ENCODE measurements at places on chromosomes 4 and X.

GRCh38 chr4:25756503-25756902 lies 100.9 kb downstream of the SLC34A2 start:
- DNase-seq = no peak

DNA sequence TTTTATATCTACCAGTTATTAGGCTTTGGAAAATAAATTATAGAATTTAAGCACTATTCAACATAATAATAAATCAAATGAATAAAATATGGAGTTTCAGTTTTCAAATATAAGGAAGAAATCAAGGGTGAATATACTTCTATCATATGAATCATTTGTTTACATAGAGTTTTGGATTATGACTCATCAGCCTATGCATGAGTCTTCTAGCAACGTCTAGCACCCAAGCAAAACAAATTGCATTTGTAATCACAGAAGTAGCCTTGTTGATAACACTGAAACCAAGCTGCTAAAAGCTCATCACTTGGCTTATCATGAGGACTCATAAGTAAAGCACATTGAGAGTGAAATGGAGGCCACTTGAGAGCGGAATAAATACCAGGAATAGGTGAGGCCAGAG lies 434.6 kb downstream of the PCDH11X start:
- DNase-seq = no peak

DNA sequence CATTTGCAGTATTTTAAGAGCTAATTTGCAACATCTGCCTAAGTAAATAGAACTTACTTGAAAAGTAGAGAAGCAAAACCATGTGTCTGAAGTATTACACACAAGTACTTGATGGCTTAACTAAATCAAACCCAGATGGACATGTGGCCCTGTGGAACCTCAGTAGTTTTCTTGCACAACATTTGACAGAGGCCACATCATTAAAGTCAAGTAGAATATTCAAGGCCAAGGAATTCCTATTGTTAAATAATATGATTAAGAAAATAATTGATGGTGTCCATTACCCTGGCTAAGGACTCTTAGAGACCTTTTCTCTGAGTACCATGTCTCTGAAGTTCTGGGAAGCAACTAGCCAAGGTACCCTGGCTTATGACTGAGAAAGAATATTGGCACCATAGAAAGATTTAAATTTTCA lies 135.4 kb upstream of the OTUD4 start:
- no peak for DNase-seq

DNA sequence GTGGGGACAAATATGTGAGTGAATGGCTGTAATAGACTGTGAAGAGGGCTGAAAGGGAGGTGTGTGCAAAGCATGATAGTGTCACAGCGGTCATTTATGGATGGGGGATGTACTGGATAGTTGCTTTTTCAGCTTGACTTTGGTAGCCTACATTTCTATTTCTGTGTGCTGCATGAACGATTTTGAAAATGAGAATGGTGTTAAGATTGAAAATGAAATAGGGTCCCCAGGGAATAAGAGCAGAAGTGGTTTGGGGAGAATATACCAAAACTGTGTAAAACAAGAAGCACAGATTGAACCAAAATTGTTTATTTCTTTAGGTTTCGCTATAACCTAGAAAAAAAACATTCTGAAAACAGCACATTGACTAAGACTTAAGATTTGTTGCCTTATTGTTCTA lies 58.8 kb upstream of the CLNK start:
- no peak for DNase-seq

GRCh38 chr4:132227151-132227856 lies 921.8 kb upstream of the PCDH10 start:
- peak; percentile 55 for DNase-seq

DNA sequence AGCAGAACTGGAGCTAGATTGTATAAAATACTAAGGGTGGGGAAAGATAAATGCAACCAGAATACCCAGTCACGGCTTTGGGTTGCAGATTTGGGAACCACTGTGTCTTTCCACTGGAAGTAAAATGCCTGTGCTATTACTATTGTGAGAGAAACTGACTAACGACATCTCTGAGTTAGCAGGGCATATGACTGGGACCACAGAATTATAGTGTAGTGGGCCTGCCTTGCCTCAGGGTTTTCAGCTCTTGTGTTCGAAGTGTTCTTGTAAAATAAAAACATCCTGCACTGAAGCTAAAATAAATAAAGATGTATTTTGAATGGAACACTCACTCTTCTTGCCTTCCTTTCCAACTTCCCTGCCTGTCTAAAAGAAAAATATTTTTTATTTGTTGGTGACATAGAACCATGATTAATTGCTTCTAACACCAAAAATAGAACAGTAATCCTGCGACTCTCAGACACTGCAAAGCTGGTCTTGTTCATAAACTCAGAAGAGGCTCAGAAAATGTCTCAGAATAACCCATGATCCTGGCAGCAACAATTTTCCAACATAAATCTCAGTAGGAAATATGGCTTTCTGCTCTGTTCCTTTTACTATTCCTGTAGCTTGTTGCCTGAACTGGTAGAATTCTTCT lies 104.2 kb downstream of the FAM47B start:
- DNase-seq = no peak

- DNase-seq = no peak
These were observed 12.0 kb upstream of the MFAP3L start for GRCh38 chr4:170038232-170038631.

DNA sequence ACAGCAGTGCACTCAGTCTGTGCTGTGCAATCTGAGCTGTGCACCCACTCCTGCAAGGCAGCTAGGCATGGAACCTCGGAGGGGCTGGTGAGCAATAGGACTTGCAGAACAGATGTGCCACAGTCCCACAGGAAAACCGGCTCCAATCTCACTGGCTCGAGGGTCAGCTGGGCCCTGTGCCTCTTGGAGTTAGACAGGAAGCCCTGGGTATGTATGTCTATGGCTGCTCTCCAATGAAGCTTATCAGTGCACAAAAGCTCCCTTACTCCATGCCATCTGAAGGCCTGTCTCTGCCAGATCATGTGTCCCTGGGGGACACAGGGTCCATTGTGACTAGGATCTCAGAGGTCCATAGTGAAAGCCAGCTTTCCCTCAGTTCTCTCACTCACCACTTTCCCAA lies 335.8 kb downstream of the SH3BGRL start:
- DNase-seq = no peak

DNA sequence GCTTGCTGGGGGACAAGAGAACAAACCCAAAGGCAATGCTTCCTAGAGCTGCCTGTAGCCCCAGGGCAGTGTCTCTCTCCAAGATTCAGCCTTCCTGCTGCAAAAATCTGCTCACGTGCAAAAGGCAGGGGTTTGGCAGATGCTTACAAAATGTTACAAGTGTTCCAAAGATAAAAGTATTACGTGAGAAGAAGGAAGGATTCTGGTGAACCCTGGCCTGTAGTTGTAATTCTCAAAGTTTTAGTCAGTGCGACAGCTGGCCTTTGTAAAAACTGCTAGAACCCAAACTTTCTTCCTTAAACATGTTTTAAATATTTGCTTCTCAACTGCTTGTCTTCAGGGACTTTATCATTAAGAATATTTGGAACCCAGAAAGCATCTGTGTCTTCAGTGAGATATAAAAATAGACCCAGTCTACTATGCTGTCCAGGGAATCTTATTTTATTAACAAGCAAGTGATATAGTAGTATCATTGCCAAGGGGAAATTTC lies 232.3 kb downstream of the FRMPD4 start:
- no peak for DNase-seq

- peak; percentile 87 for DNase-seq
These were observed 8.8 kb upstream of the DGAT2L6 start for GRCh38 chrX:70168238-70169188.

DNA sequence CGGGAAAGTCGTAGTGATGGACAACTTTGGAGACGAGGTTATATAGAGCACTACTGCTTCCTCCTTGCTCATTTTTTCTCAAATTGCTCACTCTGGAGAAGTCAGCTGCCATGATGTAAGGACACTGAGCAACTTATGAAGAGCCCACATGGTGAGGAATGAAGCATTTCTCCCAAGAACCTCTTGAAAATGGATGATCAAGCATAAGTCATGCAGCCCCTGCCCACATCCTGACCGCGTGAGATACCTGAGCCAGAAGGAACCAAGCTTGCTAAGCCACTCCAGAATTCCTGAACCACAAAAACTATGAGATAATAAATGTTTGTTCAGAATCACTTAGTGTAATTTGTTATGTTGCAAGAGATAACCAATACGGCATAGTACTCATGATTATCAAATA lies 42.8 kb downstream of the PDE5A start:
- no peak for DNase-seq

- no peak for DNase-seq
These were observed 75.4 kb downstream of the TMEM131L start for GRCh38 chr4:153541456-153542096.

GRCh38 chrX:40968180-40968579 lies 117.1 kb upstream of the USP9X start:
- DNase-seq = no peak

DNA sequence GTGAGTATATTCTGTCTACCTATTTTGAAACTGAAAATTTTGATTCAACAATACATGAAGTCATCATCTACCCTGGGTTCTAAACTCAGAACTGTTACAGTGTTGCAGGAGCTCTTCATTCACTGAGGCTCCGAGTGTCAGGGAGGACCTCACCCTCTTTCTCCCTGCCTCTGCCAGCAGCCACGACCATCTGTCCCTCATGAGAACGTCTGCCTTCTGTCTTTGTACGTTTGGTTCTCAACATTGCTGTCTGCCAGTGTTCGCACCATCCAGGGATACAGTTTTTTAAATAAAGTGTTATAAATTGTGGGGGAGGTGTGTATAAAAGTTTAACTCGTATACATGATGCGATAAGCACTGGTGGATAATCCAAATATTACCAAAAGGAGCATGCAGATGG lies 55.5 kb downstream of the TRAPPC11 start:
- no peak for DNase-seq

- DNase-seq = peak; percentile 79
These were observed at the start of gene KLHL5 for GRCh38 chr4:39062094-39062769. Gene KLHL5, plus strand, starts transcription at chr4:39062232. Its CDS starts 421 bp downstream, at chr4:39062653.

GRCh38 chrX:3468031-3468430 lies 121.6 kb upstream of the MXRA5 start:
- no peak for DNase-seq

- DNase-seq = no peak
These were observed 141.3 kb downstream of the FAT4 start for GRCh38 chr4:125456075-125456474.

GRCh38 chr4:112818594-112818965 lies 181.6 kb downstream of the LARP7 start:
- DNase-seq = peak; percentile 55

- DNase-seq = no peak
These were observed 102.5 kb downstream of the AMMECR1 start for GRCh38 chrX:110215411-110215810.

DNA sequence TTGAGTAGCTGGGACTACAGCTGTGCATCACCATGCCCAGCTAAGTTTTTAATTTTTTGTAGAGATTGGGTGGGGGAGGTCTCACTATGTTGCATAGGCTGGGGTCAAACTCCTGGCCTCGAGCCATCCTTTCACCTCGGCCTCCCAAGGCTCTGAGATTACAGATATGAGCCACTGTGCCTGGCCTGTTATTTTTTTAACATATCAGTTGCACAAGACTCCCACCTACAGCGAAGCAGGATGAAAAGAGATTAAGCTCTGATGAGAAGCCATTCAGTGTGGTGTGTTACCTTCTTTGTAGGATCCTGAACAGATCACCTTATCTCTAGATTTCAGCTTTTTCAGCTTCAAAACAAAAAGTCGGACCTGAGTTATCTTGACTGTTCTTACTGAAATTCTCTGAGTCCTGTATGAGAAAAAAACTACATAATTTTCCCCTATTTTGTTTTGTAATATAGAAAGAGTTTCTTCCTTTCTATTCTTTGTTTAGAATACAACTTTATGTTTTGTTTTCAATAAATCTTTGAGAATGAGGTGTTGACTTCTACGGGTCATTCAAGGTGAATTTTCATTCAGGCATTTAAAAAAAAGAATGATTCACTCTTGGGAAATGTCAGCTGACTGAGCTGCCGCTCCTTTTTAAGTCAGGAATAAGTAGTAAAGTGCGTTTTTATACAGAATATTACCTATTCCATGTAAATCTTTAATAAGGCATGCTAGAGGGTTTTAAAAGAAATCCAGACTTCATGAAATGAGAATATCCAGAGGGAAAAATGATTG lies 134.6 kb downstream of the ARSF start:
- DNase-seq = peak; percentile 54

DNA sequence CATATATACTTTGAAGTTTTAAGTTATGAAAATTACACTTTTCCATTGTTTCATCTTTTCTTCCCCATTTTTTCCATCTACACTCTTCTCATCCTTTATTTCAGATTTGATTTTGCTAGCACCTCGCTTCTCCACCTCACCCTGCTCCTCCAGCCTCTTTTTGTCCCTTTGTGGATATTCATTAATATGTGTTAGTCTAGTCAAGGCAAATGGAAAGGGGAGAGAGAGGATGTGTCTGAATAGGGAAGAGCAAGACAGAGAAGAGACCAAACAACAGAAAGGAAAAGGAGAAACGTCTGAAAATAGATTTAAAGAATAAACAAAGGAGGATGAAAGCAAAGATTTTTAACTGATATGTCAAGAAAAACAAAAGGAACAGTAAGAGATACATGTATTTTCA lies 24.1 kb downstream of the GPM6A start:
- DNase-seq = no peak

GRCh38 chr4:5127556-5127955 lies 76.3 kb downstream of the STK32B start:
- DNase-seq = no peak

DNA sequence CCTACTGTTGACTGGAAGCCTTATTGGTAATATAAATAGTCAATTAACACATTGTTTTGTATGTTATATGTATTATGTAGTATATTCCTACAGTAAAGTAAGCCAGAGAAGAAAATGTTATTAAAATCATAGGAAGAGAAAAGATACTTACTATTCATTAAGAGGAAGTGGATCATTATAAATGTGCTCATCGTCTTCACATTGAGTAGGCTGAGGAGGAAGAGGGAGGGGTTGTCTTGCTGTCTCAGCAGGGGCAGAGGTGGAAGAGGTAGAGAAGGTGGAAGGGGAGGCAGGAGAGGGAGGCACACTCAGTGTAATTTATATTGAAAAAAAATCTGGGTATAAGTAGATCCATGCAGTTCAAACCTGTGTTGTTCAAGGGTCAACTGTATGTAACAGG lies 10.6 kb downstream of the CDKL5 start:
- DNase-seq = no peak

GRCh38 chrX:13007519-13008188 lies 32.7 kb downstream of the TMSB4X start:
- DNase-seq = no peak

- DNase-seq = no peak
These were observed 194.2 kb upstream of the C1QTNF7 start for GRCh38 chr4:15233626-15234025.

GRCh38 chr4:173074501-173074946 lies 94.1 kb upstream of the GALNT7 start:
- peak; percentile 95 for DNase-seq

DNA sequence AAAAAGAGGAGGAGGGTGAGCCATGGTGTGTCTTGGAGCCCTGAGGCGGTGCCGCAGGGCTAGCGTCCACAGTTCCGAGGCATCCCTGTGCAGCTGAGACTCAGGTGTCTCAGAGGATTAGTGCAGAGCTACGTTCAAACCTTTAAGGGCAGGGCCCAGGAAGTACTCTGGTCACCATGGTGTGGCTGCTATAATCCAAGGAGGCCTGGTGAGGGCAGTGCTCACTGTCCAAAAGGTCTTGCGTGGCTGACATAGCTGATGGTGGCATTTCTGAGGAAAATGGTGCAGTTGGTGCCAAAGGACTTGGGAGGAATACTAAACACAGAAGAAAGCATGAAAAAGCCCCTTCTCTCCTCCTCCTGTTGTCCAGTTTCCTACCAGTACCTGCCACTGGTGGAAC lies 146.9 kb downstream of the DCHS2 start:
- peak; percentile 64 for DNase-seq

- no peak for DNase-seq
These were observed 13.8 kb downstream of the CXCL13 start for GRCh38 chr4:77619408-77619807.
